ENCODE measurements at places on chromosomes 2 and 18.

DNA sequence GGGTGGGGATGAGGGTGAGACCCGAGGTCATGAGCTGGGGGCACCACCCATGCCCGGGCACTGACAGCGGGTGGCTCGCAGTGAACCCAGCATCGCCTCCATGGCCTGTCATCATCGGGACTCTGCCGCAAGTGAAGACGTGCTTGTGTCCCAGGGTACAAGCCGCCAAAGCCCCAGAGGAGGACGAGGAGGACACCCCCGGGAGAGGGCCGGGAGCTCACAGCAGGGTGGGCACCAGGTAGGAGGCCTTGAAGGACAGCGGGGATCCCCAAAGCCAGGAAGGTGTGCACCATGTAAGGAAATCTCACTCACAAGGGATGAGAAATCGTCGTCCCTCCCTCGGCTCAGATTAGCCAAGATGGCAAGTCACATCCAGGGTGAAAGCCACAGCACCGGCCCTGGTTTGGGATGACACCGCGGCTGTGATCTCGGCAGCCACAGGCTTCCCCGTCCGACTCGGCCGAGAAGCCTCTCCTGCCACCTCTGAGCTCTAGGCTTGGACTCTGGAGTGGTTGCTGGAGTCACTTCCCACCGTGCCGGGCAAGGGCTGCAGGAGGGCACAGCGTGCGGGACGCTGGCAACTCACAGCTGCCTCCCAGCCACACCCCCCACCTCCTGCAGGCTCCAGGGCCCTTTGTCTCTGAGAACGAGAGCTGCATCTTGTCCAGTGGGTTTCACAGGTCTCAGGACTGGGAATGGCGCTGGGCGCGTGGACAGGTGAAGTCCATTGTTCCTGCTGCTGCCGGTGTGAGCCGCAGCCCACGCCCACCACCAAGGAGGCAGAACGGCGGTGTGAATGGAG, 81.6 kb upstream of the CTDP1 start:
- peak; percentile 8 for DNase-seq

- no peak for DNase-seq
Observed at GRCh38 chr2:190582736-190583506, 48.4 kb upstream of the NEMP2 start.

DNA sequence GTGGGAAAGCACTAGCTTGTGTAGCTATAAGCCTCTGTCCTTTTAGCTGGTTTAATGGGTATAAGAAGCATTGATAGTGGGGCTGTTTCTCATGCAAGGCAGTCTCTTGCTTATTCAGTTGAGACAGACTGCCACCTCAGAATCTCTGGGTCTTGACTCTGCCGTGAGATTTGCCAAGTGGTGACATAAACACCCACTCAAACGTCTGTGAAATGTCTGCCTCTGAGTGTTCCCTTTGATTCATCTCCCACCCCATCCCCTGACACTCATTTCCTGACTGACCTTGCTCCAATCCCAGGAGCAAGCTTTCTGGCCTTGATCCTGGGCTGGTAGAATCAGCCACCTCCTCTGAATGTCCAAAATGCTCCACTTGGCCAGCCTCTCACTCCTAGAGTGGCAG, 141.9 kb upstream of the RBMS1 start:
- no peak for DNase-seq

DNA sequence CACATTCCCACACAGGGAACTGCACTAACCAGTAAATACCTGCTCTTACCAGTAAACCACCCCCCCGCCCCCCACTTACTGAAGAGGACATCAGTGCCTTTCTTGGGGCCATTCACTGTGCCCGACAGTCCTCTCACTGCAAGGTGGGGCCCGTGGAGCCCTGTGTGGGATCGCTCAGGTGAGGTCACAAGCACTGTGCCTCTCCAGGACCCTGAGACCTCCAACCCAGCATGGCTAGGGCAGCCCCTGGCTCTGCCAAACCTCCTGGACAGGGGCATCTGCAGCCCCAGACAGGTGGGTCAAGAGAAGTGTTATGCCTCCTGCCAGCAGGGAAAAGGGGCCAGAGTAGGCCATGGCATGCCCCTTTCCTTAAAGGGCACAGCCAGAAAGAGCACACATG, 6.7 kb upstream of the NEURL3 start:
- DNase-seq, result no peak

GRCh38 chr18:48942554-48943261, 8.1 kb downstream of the SMAD7 start:
- no peak for DNase-seq

- DNase-seq, result no peak
Observed at GRCh38 chr2:95049683-95049955, 24.1 kb downstream of the MAL start.

DNA sequence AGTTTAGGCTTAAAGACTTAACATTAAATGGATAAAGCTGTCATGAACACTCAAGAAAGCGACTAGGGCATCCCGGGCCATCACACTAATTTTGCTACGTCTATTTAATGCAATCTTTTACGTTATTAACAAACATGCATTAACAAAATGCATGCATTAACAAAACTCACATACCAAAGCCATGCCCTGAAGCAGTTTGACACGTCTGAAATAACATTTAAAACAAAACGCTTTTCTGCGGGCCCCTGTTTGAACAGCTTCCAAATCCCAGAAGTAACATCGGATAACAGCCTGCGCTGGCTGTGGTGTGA, 458 bp downstream of the B4GALT6 start:
- DNase-seq, result no peak

- DNase-seq, result no peak
Observed at GRCh38 chr2:186714611-186715010, 20.8 kb downstream of the FAM171B start.
